ENCODE measurements at places on chromosomes 11 and 22. TPM values are rescaled to one million over a fixed set of nuclear protein-coding genes. Genes with fewer than 3 reads are reported as not detected.

- ATAC-seq, result no peak
These were observed 5.3 kb downstream of the ARVCF start for GRCh38 chr22:20011123-20011992.

DBX1 gene
- total RNA-seq, result not detected

DNA sequence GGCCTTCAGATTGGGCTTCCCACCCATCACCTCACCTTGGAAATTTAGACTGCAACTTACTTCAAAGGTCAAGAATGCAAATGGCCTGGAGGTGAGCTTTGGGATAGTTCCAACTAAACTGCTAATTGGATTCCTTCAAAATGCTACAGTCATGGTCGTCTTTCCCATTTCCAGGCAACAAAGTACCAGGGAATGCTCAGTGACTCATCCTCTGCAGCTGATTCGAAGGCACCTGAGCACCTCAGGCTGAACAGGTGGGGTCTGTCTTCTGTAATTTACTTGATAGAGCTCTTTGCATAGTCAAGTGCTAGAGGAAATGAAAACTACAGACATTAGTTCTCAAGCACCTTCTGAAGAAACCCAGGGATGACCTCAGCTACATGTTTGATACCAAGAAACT, 20.5 kb upstream of the FSHB start:
- ATAC-seq, result no peak

OR52H1 gene
- not detected for total RNA-seq

DNA sequence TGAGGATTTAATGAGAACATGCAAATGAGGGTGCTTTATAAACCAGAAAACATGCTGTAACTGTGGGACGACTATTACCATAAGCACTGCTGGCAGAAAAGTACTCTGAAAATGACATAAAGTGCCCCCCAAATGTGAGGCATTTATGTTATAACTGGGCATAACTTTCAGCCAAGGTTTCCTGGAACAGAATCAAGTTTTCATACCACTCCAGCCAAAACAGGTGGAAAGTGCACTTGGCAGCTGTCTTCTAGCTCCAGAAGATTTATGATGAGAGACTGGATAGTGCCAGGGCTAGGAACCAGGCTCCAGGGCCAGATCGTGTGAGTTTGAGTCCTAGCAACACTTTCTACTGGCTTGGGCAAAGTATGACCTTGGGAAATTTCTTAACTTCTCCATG, 339.2 kb downstream of the TENM4 start:
- ATAC-seq, result no peak

OR51B2 gene
- total RNA-seq, result not detected

- no peak for ATAC-seq
These were observed 16.5 kb downstream of the USP35 start for GRCh38 chr11:78205256-78205655.
